ENCODE measurements at places on chromosomes 2 and 18.

DNA sequence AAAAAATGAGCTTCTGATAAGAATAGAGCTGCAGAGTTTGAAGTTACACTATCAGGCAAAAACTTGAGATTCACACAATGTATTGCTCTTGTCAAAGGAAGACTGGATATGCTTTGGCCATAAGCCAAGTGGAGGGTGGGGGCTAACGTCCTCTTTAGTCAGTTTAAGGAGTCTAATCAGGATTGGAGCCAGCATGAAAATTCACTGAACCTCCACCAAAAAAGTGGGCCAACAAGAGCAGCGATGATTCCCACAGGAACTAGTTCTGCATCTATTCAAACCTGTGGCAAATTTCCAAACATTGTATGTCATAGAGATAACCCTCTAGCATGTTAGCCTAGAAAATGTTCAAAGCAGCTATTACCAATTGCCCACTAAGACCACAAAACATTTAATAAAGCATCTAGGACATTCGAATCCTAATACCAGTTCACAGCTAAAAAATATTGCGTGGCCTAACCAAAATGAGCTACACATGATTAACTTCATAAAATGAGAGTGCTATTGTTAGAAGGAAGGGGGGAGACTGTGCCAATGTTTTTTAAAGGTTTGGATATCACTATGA lies 43.5 kb upstream of the TMEM247 start:
- no peaks in the 10 kb centered on the region for H3K36me3 ChIP-seq
- no peak overlapping the region for H3K27ac ChIP-seq
- no peaks in the 10 kb centered on the region for H3K27me3 ChIP-seq
- no peaks in the 10 kb centered on the region for H3K4me1 ChIP-seq

GRCh38 chr2:60544062-60544461 lies 9.4 kb downstream of the BCL11A start:
- DNase-seq, result no peak
- H3K27me3 ChIP-seq, result peaks cover 3% of the 10 kb centered on the region
- no peaks in the 10 kb centered on the region for H3K36me3 ChIP-seq
- H3K4me3 ChIP-seq, result no peak overlapping the region

- H3K36me3 ChIP-seq, result no peaks in the 10 kb centered on the region
- peak; percentile 44 for DNase-seq
- no peaks in the 10 kb centered on the region for H3K4me1 ChIP-seq
Observed at GRCh38 chr18:46374850-46375249, 270.7 kb downstream of the HAUS1 start.

DNA sequence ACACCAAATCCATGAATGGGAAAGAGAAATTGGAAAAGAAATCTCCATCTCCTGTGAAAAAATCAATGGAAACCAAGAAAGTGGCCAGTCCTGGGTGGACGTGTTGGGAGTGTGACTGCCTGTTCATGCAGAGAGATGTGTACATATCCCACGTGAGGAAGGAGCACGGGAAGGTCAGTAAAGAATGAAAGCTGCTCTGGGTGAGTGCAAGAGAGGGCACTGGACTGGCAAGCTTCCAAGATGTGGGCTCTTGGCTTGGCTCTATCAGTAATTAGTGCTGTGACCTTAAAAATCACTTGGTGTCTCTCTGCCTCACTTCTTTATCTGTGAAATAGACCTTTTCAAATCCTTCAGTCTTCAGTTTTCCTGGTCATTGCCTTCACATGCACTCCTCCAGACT lies 89.0 kb downstream of the ZNF532 start:
- no peak overlapping the region for H3K27ac ChIP-seq
- H3K36me3 ChIP-seq, result no peaks in the 10 kb centered on the region
- no peak overlapping the region for H3K4me3 ChIP-seq
- no peak for DNase-seq

- no peak overlapping the region for H3K4me3 ChIP-seq
- H3K27me3 ChIP-seq, result no peaks in the 10 kb centered on the region
- H3K4me1 ChIP-seq, result no peaks in the 10 kb centered on the region
- H3K36me3 ChIP-seq, result no peaks in the 10 kb centered on the region
Observed at GRCh38 chr2:128585706-128586105, 267.0 kb upstream of the HS6ST1 start.

GRCh38 chr2:197604117-197604860 lies 71.1 kb downstream of the RFTN2 start:
- no peaks in the 10 kb centered on the region for H3K27me3 ChIP-seq
- H3K4me1 ChIP-seq, result no peaks in the 10 kb centered on the region
- no peak for DNase-seq
- no peaks in the 10 kb centered on the region for H3K36me3 ChIP-seq
- H3K4me3 ChIP-seq, result no peak overlapping the region
